ENCODE measurements at places on chromosomes 1 and 21. TPM values are rescaled to one million over a fixed set of nuclear protein-coding genes. Genes with fewer than 3 reads are reported as not detected.

DNA sequence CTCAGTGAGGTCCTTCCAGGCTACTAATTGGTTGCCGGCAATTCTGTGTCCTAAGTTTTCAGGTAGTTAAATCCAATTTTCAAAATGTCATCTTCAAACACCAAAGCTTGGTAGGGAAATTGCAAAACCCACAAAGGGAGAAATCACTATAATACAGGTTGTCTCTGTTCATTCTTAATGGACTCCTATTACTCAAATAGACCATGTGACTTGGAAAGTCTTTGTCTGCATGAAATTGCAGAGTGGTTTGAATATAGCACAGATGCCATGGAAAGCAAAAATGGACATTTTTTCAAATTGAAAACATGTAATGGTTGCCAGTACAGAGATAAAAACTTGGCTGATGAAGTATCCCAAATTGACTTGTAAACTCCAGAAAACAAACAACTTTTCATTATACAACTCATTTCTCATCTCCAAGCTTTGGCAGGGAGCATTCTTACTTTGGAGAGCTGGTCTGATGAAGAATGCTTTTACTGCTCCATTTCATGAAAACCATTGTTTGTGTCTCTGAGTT, 169.5 kb upstream of the PKN2 start:
- DNase-seq: no peak

Gene CLEC20A
- not detected for total RNA-seq

Gene HAO2
- not detected for total RNA-seq

- no peak for DNase-seq
These were observed 417.3 kb downstream of the USH2A start for GRCh38 chr1:216005916-216006315.

DNA sequence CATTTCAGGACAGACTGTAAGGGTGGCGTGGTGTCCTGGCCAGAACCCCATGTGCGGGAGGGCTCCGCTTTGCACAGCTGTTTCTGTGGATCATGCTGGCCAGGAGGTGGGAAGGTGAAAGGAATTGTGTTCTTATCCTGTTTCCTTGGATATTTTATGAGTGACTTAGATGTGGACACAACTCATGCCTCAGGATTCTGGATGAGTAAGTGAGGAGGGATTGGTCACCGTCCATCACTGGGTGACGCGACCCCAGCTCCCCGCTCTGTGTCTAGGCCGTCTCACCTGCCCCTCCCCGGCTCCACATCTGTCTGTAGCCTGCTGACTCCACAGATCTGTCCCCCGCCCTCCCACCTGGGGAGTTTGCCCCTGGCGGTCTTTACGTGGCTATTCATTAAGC, 48.8 kb downstream of the PIK3CD start:
- DNase-seq: no peak

GRCh38 chr21:31732597-31733550, 956 bp upstream of the SCAF4 start:
- DNase-seq: peak; percentile 33

Gene OR2G6
- total RNA-seq: not detected

GRCh38 chr1:164261691-164262240, 297.2 kb upstream of the PBX1 start:
- DNase-seq: no peak

- DNase-seq: no peak
These were observed 128.9 kb upstream of the SGIP1 start for GRCh38 chr1:66405061-66405460.

DNA sequence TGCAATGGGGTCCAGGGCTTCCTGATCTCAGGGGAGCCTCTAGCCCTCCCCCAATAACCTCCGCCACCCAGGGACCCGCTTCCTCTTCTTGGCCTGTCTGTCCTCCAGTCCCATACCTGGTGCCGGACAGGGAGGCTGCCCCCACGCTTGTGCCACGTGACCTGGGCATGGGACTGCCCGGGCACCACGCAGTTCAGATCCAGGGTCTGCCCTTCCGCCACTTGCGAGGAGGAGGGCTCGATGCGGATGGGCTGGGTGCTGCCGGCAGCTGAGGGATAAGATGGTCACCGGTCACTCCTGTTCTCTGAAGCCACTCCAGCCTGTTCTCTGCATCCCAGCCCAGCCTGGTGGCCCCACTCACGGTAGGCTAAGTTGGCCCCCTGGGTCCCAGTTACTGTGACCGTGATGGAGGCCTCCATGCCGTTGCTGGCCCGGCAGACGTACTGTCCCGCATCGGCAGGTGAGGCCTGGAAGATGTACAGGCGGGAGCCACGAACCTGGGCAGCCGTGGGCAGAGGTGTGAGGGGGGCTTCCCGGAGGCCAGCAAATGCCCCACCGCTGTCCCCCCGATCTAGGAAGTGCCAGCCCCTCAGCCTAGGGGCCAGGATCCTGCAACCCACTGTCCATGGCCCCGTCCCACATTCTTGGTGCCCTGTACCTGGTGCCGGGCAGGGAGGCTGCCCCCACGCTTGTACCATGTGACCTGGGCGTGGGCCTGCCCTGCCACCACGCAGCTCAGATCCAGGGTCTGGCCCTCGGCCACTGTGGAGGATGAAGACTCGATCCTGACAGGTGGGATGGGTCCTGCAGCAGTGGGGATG, 39.6 kb downstream of the LDLRAD2 start:
- DNase-seq: no peak

DNA sequence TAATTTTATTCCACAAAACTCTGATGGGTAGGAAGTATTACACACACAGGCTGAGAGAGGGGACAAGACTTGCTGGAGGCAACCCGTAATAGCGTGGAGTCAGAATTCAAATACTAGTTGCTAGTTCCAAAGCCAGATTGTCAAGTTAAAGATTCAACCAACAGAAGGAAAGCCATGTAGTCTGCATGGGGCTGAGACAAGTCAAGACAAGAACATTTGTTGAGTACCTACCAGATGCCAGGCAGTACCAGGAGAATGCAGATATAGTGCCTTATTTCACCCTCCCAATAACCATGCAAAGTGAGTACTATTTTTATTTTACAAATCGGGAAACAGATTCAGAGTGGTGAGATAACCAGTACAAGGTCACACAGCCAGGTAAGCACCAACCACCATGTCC, 110.4 kb upstream of the SPATA6 start:
- no peak for DNase-seq

Gene TNNT2
- not detected for total RNA-seq

- no peak for DNase-seq
These were observed 36.8 kb downstream of the CASZ1 start for GRCh38 chr1:10759413-10760200.

- no peak for DNase-seq
These were observed 289.9 kb downstream of the DPYD start for GRCh38 chr1:97630948-97631347.

DNA sequence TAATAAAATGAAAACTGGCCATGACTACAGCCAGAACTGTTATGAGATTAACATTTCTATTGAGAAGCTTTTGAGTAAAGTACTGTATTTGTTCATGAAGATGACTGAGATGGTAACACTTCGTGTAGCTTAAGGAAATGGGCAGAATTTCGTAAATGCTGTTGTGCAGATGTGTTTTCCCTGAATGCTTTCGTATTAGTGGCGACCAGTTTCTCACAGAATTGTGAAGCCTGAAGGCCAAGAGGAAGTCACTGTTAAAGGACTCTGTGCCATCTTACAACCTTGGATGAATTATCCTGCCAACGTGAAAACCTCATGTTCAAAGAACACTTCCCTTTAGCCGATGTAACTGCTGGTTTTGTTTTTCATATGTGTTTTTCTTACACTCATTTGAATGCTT, 164.0 kb downstream of the NEK7 start:
- DNase-seq: no peak

GRCh38 chr21:34999397-34999941, 49.6 kb downstream of the RUNX1 start:
- DNase-seq: no peak

DNA sequence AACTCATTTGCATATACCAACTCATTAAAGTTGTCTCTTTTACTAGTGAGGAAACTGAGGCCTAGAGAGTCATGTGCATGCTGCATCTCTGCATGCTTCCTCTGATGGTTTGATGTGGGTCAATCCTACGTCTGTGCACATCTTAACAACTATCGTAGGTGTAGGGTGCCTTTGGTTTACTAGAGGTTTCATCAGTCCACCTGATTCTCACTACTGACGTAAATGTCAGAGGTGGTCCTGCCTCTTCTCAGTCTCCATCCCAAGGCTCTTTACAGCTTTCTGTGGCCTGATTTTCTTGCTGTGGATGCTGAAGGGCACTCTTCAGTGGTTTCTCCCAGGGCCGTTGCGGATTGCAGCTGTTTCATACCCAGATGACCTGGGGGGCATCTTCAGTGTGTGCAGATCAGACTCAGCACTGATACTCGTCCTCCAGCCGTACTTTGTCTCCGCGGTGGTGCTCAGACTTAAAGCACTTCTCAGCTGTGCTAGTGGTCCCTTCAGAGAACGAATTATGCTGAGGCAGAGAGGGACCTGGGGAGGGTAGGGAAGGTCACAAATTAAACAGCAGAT, 407.0 kb downstream of the KIF26B start:
- no peak for DNase-seq

DNA sequence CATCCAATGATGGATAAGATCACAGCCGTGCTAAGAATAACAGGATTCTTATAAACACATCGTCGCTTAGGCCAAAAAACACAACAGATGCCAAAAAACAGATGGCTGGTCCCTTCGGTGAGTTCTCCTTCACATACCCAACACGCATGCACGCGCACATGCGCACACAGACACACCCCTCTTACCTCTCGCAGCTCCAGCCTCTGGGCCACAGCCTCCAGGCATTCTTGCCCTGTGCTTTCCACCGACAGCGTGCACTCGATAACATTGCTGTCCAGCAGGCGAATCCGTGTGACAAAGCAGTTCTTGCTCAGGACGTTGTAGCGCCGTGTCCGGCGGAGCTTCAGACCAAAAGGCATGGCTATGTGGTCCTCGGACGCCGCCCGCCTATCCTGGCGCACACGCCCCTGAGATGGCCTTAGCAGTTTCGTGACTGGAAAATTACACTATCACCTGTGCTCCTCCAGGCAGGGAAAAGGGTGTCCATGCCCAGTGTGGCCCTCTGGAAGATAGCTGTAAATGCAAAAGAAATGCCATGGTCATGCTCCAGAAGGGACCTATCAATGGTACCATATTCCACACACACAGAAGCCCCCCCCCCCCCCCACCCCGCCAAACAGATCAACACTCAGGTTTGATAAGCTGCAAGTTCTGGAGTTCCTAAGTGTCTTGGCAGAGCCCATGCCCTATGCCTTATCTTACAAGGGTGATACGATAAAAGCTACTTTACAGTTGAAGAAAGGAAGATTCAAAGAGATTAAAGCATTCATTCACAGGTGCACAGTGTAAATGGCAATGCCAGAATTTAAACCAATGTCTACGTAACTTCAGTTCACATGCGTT, 86.7 kb downstream of the PTPN14 start:
- DNase-seq: no peak

DNA sequence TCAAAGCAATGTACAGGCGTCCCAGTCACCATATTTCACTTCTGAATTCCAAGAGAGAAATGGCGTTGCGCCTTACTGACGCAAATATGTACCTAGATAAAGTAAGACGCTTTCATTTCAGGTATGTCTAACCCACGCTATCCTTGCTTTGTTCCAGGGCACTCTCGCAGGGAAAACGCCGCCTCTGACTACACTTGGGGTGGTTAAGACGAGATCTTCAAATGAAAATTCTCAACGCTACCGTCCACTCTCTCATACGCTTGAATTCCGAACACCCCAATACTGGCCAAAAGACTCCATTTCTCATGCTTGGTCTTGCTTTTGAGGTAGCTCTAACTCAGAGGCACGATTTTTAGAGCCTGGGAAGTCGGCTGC, 736 bp upstream of the ZMPSTE24 start:
- DNase-seq: no peak

GRCh38 chr1:2973601-2974593, 47.4 kb upstream of the ACTRT2 start:
- peak; percentile 29 for DNase-seq

GRCh38 chr1:8147956-8148355, 121.8 kb upstream of the ERRFI1 start:
- DNase-seq: no peak

- no peak for DNase-seq
These were observed 36.7 kb upstream of the GRHL3 start for GRCh38 chr1:24282491-24282890.

DNA sequence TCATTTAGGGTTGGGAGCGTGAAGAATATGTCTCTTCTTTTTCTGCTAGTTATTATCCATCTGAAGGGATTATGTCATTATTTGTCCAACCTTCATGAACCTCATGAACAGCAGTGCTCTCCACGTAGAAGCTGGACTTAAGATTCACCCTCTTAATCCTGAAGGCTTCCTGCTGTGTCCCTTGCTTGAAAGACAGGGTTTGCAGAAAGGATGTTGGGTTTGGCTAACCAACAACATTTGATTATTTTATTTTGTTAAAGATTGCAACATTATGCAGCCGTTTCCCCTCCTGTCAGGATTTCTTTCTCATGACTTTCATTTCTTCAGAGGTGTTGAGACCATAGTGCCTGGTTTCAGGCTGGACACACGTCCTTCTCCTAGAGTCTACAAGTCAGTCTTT, 75.2 kb downstream of the NGF start:
- no peak for DNase-seq

GRCh38 chr21:41867313-41867712, 11.8 kb downstream of the PRDM15 start:
- DNase-seq: no peak

Gene HRNR
- total RNA-seq: not detected

DNA sequence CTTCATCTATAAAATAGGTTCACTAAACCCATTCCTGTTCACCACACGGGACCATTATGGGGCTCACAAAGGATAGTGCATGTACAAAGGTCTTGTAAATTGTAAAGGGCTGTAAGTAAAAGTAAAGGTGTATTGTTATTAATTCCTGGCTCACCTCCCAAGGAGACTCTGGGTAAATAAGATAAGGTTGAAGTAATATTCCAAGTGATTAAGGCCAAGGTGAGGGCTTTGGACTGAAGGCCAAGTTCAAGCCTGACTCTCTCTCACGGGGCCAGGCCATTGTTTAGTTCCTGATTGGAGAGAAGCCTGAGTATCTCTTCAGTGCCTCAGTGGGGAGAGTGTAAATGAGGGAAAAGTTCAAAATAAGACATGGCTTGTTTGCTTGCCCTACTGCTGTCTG, 19.5 kb upstream of the ZFYVE9 start:
- no peak for DNase-seq

DNA sequence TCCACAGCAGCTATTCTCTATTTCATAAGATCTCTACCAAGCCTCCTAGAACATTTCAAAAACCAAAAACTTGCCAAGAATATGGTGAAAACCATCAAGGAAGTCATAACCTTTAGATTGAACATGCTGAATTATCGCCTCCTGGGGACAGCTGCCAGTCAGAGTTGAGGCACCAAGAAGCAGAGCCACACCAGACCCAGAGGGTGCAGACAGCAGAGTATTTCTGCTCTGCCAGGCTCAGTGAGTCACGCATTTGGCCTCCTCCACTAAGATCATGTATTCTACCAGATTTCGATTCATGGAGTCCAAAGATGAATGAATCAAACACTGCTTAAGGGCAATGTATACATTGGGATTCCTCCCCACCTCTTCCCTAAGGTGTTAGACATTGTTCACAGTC, 2.1 kb downstream of the F3 start:
- DNase-seq: no peak
